ENCODE measurements at places on chromosomes 16 and 17.
A peak's percentile ranks its signal among the peaks of the same experiment; 100 is the strongest.

- no peak for DNase-seq
These were observed 25.8 kb upstream of the CACNA1H start for GRCh38 chr16:1127101-1127500.

- DNase-seq: no peak
These were observed 32.8 kb downstream of the NETO2 start for GRCh38 chr16:47110939-47111338.

GRCh38 chr16:16157166-16157565, 66.1 kb downstream of the ABCC6 start:
- DNase-seq: no peak

DNA sequence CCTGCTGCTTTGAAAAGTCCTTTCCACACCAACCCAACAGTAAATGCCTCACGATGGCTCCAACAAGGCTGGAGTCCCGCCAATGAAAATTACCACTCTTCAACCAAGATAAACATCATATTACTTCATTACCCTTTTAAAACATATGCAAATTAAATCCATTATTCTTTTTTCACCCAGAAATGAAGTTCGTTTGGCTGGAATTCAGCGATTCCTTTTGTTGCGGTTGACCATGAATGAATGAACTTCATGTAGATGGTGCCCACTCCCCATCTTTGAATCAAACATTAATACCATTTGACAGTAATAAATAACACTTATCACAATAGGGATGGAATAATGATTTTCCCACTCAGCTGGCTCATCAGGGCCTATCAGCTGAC, 211.5 kb upstream of the TOX3 start:
- no peak for DNase-seq

DNA sequence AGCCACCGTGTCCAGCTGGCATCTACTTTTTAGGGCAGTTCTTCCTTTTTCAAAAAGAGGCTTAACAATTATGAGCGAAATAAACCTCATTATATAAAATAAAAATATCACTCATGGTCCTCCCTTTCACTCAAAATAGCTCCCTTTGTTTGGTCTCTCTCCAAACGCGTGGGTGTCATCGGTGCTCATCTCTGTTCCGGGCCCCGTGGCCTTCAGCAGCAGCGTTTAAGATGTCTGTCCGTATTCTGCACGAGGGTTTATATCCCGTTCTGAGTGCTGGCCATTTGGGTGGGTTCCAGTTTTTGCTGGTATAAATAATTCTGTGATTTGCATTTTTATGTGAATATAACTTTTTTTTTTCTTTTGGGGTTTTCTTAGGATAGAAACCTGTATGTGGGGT, 33.4 kb downstream of the PRMT7 start:
- DNase-seq: no peak

DNA sequence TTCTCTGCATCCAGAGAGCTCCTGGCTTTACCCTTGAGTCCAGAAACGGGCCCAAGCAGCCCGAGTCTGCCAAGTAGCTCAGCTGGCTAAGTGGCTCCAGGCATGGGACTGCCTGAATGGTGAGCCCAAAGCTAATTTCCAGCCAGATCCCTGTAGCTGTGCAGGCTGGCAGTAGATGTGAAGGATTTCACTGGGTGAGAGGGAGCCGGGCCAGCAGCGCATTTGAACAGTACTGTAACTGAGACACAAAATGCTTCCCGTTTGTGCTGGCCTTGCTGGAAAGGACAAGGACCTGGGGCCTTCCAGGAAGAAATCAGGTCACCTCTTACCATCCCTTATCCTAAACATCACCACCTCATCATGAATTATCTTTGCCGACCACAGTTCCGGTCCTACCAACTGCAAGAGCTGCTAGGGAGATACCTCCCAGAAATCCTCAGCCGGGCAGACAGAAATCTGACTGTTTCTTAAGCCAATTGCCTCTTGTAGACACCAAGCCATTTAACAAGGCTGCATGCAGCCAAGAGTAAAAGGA, 3.7 kb downstream of the TIMP2 start:
- DNase-seq: no peak

DNA sequence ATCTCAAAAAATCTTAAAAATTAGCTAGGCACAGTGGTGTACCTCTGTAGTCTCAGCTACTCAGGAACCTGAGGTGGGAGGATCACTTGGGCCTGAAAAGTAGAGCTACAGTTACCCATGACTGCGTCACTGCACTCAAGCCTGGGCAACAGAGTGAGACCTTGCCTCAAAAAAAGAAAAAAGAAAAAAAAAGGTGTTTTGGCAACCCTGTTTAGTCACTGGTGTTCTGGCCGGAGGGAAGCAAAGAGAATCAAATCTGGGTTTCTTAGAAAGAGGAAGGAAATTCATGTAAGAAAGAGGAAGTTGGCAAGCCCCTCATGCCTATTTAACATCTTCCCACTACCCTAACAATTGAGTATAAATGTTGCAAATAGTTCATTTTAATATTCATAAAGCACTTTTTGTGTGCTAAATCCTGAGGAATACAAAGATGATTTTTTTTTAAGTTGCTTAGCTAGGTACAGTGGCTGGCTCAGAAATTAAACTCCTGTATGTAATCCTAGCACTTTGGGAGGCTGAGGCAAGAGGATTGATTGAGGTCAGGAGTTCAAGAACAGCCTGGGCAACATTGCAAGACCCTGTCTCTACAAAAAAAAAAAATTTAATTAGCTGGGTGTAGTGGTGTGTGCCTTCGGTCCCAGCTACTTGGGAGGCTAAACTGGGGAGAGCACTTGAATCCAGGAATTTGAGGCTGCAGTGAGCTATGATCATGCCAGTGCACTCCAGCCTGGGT, 6.5 kb upstream of the USP32 start:
- DNase-seq: no peak

- peak; percentile 58 for DNase-seq
These were observed at the start of gene TRIM47 for GRCh38 chr17:75878174-75878998. TRIM47 (minus strand) TSS chr17:75878581; CDS start chr17:75878548, 33 bp downstream.

GRCh38 chr17:14506364-14506763, 205.5 kb downstream of the HS3ST3B1 start:
- DNase-seq: no peak

DNA sequence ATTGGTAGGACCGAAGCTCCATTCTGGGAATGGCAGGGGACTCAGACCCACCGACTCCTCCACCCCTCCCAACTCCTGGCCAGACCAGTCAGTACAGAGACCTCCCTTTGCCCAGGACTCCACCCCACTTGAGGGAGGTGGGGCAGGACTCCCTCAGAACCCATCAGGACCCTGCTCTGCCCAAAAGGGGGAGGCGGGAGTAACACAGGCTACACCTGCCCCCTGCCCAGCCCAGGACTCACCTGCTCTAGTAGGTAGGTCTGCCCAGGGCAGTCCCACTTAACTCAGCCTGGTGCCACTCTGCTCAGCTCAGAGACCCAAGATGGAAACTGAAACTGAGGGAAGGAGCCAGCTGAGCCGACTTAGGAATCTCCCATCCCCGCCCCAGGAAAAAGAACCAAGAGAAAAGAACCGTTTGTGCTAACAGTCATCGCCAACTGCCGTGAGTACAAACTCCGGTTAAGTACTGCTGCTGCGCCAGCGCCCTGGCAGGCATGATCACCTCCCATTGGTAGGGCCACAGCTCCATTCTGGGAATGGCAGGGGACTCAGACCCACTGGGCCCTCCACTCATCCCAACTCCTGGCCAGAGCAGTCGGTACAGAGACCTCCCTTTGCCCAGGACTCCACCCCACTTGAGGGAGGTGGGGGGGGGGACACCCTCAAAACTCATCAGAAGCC, 503 bp downstream of the DHX58 start:
- DNase-seq: no peak

- DNase-seq: no peak
These were observed 143.2 kb upstream of the CDH5 start for GRCh38 chr16:66223176-66223780.

DNA sequence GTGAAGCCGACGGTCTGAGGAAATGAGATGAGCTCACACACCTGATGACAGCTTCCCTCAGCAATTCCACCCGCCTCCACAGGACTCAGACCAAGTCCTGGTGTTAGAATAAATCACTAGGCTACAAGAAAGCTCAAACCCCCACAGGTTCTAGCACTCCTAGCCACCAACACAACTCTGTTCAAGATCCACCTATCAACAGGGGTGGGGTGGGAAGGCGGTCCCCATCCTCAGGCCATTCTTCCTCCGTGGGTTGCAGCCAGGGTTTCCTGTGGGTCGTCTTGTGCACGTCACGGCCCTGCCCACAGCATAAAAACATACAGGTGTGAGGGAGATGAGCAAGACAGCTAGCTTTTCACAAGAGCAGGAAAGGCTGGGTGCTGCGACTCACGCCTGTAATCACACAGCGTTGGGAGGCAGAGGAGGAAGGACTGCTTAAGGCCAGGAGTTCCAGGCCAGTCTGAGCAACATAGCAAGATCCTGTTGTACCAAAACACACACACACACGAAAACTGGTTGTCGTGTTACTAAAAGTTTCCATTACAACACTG, 81.1 kb downstream of the ANKRD11 start:
- no peak for DNase-seq

DNA sequence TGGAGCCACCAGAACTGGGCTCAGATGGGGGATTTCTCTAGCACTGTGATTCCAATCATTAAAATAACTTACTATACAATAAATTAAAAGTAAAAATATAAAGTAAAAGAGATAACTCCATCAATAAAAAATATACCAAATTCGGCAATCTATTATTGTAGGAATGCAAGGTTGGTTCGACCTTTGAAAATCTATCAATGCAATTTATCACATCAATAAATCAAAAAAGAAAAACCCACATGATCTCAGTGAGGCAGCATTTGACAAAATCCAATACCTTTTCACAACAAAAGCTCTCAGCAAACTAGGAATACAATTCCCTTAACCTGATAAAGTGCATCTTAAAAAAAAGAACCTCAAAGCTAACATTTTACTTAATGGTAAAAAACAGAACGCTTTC, 17.0 kb downstream of the RAB40B start:
- DNase-seq: no peak
